Nasal cavity respiratory epithelium epithelial cell of viscerocranial mucosa (primary cell): ENCODE measurements at places on chromosomes 7 and 10. TPM values are rescaled to one million over a fixed set of nuclear protein-coding genes. Genes with fewer than 3 reads are reported as not detected.

Gene RAB18
- 89.8 and 94.0 TPM in 2 replicates for total RNA-seq

Gene VIPR2
- not detected in 2 replicates for total RNA-seq

Gene OR2A42
- total RNA-seq = not detected in 2 replicates

Gene HOXA3
- not detected in 2 replicates for total RNA-seq

Gene IDI2
- not detected in 2 replicates for total RNA-seq

Gene MYL10
- not detected in 2 replicates for total RNA-seq

Gene CFAP43
- under 0.01 and 0.36 TPM in 2 replicates for total RNA-seq

Gene LIPK
- total RNA-seq = 0.21 and 0.68 TPM in 2 replicates

Gene ZNF736
- 10.6 and 19.1 TPM in 2 replicates for total RNA-seq

Gene ADIRF
- total RNA-seq = 1.00 and 63.6 TPM in 2 replicates

Gene ATXN7L1
- 1.4 and 5.7 TPM in 2 replicates for total RNA-seq

Gene PRF1
- total RNA-seq = not detected in 2 replicates

Gene NEUROD6
- not detected in 2 replicates for total RNA-seq
